ENCODE measurements at places on chromosomes 5 and 9. TPM values are rescaled to one million over a fixed set of nuclear protein-coding genes. Genes with fewer than 3 reads are reported as not detected.

GRCh38 chr5:123344816-123345426 lies 78.3 kb downstream of the CEP120 start:
- no peak for DNase-seq

- no peak for DNase-seq
Observed at GRCh38 chr9:97847474-97848214, 5.4 kb upstream of the FOXE1 start.

DNA sequence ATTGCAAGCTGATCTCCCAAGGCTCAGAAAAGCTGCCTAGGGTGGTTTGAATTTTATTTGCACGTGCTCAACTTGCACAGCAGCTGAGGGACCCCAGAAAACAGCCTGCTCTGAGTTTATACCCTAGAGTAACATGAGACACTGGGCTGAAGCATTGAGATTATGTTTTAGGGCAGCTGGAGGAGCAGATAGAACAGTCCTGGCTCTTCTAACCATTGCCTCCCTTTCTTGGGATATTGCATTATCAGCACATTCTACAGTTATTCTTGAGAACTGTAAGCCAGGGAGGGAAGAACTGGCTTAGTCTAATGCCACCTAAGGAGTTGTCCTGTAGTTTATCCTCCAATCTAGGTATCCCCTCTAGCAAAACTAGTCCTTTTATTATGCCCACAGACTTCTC lies 10.3 kb downstream of the SMC2 start:
- DNase-seq, result no peak

- no peak for DNase-seq
Observed at GRCh38 chr5:111469293-111469896, 42.9 kb downstream of the STARD4 start.

The HMCN2 gene
- total RNA-seq, result 98.8 TPM

- DNase-seq, result no peak
Observed at GRCh38 chr5:116495786-116496357, 78.8 kb downstream of the SEMA6A start.

- DNase-seq, result no peak
Observed at GRCh38 chr9:27462434-27462833, 61.7 kb upstream of the IFNK start.

DNA sequence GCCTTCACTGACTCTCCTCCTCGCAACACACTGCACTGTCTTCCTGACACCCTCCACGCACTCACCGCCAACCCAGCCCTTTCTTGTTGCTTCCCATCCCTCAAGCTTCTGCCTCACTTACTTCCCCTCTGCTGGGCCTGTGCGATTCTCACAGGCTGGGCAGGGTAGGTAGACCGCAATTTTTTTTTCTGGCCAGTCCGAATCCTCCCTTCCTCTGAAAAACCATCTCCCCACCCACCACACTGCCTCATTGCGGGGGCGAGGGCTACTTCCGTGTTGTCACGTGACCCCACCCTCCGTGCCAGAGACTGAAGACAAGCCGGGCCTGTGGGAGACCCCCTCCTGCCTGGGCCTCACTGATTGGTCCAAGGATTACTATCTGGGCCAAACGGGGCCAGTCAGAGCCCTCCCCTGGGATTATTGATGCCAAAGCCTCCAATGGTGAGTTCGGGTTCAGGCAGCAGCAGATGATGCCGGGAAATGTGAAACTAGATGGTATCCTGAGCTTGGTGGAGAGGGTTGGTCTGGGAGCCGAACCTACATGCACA lies 73.1 kb downstream of the STK10 start:
- peak; percentile 87 for DNase-seq

DNA sequence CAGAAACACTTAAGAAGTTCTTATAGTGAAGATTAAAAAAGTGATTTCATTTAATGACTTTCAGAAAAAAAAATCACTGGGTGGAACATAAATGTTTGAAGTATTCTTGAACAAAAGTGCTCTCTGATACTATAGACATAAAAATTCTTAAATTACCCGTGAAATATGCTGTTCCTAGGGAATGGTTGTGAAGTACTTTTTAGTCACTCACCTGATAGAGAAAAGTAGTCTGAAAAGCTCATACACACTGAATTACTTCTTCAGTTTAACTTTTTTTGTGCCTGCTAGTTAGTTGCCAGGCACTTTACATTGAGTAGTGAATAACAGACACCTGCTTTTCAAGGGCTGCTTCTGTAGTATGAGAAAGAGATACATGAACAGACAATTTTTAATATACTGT lies 78.0 kb downstream of the SH3GL2 start:
- DNase-seq, result no peak

GRCh38 chr5:52825826-52826225 lies 38.1 kb downstream of the ITGA1 start:
- DNase-seq, result no peak

GRCh38 chr9:22204240-22204639 lies 195.1 kb upstream of the CDKN2B start:
- DNase-seq, result no peak

The CSF2 gene
- total RNA-seq, result not detected

DNA sequence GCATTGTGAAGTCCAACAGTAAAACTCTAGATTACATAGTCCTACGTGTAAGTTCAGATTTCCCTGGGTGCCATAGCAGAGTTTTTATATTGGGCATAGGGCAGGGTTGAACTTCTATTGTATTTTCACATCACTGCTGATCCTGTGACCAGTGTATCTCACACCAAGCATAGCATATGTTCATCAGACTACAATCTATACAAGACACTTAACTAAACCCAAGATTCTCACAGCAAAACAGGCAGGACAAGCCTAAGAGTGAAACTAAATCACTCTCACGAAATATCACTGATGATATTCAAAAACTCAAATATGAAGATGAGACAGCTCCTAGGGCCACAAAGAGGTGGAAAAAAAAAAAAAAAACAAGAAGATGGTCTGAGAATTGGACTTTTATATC lies 3.2 kb upstream of the PPP1R2B start:
- DNase-seq, result no peak

DNA sequence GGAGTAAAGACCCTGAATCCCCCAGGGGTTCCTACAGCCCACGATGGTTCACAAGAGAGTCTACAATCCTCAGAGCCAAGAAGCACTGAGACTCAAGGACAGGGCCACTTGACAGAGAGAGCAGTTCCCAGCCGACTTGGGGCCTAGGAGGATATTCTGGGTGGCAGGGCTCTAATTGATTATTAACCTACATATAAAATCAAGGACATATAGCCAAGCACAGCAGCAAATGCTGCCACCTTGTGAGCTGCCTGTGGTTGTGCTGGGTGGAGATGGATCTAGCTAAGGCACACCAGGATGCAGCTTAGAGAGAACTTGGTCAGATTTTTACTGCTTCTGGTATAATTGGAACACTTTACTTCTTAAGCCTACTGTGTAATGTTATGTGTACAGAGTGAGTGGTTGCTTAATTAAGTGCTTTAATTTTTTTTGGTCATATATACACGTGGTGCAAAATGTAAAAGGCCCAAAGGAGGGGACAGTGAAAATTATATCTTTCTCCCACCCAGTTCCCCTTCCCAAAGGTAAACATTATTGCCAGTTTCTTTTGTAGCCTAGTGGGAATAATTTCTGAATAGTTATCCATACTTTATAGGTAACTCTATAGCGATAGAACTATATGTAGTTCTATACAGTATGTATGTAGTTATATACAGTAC lies 78.8 kb downstream of the F2RL2 start:
- no peak for DNase-seq

DNA sequence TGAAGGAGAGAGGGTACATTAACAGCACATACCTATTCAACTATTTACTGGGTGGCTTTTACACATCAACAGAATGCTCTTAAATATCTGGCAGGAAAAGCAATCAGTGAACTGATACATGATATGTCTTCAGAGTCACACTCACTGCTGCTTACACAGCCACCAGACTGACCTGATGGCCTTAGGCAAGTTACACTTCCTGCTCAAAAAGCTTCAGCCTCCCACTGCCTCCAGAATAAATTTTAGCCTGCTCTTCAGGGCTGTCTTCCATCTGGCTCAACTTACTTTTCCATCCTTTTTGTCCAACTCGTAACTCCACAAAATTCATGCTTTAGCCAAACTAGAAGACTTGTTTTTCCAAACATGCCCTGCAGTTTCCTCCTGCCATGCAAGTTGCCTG lies 10.7 kb downstream of the LOX start:
- DNase-seq, result no peak

- no peak for DNase-seq
Observed at GRCh38 chr9:112375361-112375760, 4.5 kb upstream of the HSDL2 start.
